ENCODE measurements at places on chromosomes 3 and 15. TPM values are rescaled to one million over a fixed set of nuclear protein-coding genes. Genes with fewer than 3 reads are reported as not detected.

WWTR1 gene
- 105 TPM for total RNA-seq

DNA sequence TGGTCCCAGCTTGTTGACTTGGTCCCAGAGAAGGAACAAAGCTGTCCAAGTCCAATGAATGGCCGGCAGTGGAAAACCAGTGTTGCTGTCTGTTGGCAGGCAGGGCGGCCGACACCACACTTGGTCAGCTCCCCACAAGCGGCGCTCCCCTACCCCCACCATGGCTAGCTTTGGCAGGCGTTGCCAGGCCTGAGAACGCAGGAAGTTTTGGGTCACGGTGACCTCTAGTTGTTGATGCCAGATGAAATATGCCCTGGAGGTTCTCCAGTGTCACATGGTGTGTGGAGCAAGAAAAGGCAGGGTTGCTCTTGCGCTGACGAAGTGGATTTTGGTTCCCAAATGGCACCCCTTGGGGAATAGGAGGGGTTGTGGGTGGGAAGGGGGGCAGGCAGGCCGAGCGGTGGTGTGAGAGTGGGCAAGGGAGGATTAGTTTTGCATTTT is 72.7 kb upstream of the TPRG1 start:
- no peaks in the 10 kb centered on the region for H3K27me3 ChIP-seq
- H3K4me1 ChIP-seq = no peaks in the 10 kb centered on the region
- no peak overlapping the region for H3K27ac ChIP-seq
- no peak for DNase-seq
- H3K36me3 ChIP-seq = no peaks in the 10 kb centered on the region

DNA sequence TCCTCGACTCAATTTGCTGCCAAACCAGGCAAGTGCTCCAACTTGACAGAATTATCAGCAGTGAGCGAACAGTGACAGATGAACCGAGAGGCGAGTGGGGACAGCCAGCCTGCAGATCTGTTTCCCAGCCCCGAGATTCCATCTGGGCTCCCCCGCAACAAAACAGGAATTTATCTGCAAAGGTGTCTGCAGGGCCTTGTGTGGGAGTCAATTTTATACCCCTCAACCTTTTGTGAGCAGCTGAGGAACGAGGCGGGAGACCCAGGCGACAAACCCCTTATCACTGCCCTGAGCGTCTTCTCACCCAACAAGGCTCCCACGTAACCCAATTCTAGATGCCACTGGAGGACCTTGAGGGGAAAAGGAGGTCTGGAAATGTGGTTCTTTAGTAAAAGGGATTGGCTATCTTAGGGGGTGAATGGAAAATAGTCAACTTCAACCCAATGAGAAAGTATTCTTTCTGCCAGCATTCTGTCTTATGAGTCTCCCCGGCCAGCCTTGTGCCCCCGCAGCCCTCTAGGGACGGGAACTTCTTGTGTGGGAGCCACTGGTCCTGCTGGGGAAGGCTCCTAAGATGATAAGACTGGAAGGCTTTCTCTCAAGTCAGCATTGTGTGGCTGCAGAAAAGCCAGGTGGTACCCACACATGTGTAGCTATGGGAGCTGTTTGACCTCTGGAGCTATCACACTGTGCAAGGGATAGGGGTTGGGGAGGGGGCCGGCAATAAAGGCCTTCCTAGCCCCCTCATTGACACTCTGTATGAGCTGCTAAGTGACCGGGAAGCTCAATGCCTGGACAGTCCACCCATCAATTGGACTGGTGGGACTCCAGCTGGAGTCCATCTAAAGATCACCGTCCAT is 527.9 kb downstream of the SHQ1 start:
- H3K4me1 ChIP-seq = peaks cover 21% of the 10 kb centered on the region
- H3K27ac ChIP-seq = no peak overlapping the region
- peaks cover 9% of the 10 kb centered on the region for H3K27me3 ChIP-seq
- no peak overlapping the region for H3K4me3 ChIP-seq
- H3K36me3 ChIP-seq = no peaks in the 10 kb centered on the region

GRCh38 chr15:67148196-67148701 is 82.8 kb downstream of the SMAD3 start:
- peak; percentile 81 for DNase-seq
- peaks cover 78% of the 10 kb centered on the region for H3K4me1 ChIP-seq
- H3K4me3 ChIP-seq = no peak overlapping the region
- no peaks in the 10 kb centered on the region for H3K27me3 ChIP-seq

Data from astrocyte (in vitro differentiated cells and primary cell).